NCI-H1092 treated with DMSO at 0.1 percent for 48 hours (cell line): ENCODE measurements at places on chromosomes 5 and 9.

DNA sequence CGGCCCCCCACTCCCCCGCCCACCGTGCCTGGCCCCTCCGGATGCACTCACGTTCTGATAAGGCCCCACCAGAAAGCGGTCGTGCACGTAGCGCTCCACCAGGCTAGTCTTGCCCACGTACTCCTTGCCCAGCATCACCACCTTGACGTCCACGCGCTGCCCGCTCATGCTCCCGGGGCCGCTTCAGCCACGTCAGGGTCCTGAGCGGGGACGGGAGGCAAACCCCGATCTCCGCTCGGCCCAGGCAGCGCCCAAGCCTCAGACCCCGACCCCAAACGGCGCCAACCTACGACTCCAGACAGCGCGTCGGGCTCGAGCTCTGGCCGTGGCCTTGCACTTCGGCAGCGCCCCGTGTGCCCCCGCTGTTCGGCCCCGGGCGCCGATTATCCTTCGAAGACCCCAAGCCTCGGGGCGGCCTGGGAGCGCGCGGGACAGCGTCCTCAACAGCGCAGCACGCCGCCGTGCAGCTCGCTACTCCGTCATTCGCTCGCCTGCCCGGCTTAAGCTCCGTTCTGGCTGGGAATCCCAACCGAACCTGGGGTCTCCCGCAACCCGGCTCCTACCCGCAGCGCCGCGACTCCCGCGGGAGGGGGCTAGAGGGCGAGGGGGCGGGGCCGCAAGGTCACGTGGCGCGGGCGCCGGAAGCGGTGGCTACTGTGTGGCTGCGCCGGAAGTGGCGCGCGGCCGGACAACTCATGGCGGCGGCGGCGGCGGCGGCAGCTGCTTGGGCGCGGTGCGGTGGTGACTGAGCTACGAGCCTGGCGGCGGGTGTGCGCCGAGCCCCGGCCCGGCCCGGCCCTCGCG lies at the start of the genes PRELID1 and RAB24:
PRELID1 (plus strand) TSS at position 679 of the 804 bp plus-strand sequence. CDS start 187 bp downstream, outside the sequence.
RAB24 (minus strand) TSS at position 599 of the 804 bp plus-strand sequence; CDS start at position 168, 431 bp downstream.
- peak; percentile 53 for DNase-seq

GRCh38 chr5:122924203-122924602 lies 78.8 kb downstream of the SNX24 start:
- DNase-seq: no peak

DNA sequence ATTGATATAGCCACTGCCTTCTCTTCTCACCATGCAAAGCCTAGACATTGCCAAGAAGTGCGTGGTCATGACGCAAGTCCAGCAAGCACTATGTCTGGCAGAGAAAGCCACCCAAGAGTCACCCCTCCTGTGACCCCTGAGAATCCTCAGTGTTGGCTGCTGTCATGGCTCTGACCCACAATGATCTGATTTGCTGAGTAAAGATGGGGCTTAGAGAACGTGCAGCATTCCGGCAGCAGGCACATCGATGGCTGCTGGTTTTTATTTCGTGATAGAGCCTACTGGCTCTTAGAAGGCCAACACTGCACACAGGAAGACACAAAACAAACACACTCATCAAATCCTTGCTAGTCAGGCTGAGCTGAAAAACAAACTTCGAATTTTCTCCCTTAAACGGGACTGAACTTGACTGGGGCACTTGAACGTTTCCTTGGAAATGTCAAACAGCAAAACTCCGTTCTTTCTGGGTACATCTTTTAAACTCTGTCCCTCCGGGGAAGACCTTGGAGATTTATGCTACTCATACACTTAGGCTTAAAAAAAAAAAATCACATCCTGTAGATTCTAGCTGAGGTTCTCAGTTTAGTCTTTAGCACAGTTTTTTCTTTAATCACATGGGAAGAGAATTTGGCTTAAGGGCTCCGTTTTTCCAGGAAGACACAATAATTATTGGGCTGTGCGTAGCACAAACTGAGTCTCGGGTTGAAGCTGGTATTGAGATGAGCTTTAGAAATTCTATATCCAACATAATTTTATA lies 88.2 kb upstream of the BASP1 start:
- no peak for DNase-seq

DNA sequence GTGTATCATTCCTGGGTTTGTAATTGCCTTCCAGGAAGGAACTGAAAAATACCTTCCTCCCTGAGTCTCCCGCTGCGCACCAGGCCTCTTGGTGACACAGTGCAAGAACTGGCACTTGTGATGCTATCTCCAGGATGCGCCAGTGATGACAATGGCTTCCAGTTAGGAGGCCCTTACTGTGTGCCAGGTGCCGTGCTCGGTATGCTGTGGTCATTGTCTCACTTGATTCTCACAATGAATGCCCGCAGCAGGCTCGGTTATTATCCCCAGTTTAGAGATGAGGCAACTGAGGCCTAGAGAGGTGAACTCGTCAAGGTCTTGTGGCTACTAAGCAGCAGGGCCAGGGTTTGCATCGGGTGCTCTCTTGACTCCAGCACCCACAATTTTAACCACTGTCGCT lies 31.5 kb upstream of the SLC2A8 start:
- DNase-seq: no peak

DNA sequence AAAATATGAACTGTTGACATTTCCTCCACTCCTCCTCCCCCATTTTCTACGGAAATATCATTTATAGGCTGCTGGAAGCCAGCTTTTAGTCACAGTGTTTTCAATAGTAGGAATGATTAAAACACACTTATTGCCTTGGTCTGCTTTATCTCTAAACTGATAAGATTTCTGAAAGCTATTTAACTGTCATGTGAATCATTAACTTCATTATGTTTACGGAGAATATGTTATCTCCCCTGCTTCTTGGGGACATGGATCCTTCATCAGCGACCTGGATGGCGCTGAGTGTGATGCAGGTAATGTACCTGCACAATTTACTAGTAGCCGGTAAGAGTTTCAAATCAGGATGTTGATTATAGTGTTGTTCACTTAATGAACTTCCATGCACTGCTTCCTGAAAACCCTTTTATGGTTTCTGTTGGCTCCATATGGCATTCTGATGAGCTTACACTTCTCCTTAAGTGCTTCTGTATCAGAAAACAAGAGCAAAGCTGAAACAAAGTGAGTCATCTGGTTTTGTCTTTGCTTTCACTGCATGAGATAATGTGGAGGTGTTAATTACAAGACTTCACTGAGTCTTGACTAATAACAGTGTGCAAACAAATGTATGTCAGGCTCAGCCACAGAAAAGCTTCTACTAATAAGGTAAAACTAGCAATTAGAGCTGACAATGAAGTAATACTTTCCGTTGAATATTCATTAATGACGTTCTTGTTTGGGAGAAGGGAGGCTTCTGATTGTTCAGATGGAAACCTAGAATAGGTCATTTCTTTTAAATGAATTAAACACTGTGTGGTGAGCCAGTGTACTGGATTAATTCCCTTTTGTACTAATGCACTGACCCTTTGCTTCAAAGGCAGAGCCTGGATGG lies 162.4 kb upstream of the ZNF608 start:
- DNase-seq: no peak

DNA sequence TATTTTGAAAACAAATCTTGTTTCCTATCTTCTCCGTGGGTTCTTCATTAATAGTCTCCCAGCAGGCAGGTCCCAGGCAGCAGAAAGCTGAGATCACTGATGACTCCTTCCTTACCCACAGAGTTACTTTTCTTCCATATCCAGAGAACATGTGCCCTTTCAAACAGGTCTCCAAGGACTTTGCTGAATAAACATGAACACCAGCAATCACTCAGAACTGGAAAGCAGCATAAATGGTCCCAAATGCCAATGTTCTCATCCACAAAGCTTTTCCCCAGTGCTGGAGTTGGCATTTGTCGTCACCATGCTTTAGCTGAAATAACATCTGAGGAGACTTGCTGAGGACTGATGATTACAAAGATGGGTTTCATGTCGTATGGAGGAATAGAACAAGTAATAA lies 134.0 kb downstream of the YIPF5 start:
- DNase-seq: no peak
